ENCODE measurements at places on chromosomes 16 and 17.

GRCh38 chr17:50428831-50429424 lies 2.9 kb downstream of the ACSF2 start:
- DNase-seq, result no peak

DNA sequence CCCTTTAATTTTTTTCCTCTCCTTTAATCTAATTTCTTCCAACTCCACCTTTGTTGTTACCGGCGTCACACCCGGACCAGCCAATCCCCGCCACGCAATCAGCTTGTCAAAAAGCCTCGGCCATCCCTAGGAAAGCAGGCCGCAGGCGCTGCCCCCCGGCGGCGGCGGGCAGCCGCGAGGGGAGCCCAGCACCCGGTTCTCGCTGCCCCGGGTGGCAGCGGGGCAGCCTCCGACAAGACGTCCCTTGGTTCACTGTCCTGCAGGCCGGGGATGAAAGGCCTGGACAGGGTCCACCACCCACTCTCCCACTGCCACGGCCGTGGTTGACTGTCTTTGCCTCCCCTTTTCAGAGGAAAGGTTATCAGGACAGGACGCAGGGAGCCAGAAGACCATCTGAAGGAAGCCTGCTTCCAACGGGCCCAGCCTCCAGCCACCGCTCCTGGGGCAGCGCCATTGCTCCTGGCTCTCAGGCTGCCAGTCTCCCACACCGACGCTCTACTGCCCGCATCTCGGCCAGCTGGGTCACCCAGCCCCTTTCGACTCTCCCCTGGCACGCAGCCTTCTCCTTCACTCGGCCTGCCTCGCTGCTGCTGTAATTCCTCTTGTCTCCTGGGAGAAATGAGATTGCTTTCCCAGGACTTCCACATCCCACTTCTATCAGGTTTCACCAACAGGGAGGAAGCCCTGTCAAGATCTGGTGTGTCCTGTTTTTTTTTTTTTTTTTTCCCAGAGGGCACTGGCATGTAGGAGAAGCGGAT lies 2.8 kb upstream of the UBTF start:
- peak; percentile 61 for DNase-seq

GRCh38 chr16:14955546-14956231 lies 18.4 kb downstream of the NPIPA1 start:
- DNase-seq, result no peak

DNA sequence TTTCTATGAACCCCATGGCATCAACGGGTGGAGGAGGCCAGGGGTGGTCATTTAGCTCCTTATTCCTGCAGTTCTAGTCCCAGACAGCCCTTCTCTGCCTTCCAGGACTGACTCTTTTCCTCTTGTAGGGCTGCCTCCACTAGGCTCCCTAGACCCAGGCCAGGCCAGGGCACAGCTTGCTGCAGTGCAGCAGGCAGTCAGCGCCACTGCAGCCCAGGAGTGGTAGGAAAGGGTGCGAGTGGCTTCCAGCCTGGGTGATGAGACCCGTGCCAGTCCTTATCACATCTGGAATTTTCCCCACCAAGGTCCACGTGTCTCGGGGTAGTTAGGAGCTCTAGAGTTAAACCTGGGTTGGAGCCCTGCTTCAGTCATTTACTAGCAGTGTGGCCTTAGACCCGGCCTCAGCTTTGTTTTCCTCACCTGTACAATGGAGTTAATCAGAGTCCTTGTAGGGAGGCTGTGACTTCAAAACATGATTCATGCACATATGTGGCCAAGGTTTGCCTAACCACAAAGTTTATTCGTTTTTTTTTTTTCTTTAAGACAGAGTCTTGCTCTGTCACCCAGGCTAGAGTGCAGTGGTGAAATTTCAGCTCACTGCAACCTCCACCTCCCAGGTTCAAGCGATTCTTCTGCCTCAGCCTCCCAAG lies 4.7 kb downstream of the SLC5A11 start:
- DNase-seq, result peak; percentile 69

GRCh38 chr17:74677558-74678466 lies 34.9 kb downstream of the CD300LF start:
- no peak for DNase-seq
